ENCODE measurements at places on chromosomes 1 and 21.

DNA sequence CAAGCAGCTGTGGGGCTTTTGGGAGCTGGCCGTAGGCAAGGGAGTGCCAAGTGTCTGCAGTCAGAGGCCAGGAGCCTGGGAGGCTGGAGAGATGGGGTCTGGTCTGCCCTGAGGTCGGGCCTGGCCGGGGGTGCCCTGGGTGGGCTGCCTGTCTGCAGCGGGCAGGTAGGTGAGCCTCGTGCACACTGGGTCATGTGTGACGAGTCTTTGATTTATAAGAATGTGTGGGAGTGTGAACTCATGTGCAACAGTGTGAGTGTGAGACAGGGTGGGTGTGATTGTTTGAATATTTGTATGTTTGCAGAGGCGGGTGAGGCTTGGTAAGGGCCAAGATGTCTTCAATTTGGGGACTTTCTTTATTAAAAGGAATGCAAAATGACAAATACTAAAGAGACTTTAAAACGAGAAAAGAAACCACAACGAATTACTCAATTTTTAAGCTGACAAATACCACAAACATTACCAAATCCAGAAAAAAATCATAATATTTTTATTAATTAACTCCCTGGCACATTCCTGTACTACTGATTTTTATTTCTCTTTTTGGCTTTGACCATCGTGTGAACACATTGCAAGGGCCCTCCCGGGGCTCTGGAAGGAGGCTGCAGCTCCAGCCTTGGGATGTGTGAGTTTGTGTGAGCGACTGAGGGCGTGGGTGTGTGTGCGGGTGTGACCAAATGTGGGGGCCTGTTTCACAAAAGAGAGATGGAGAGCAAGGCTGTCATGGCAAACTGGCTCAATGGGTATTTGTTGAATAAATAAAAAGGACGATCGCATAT is 110.3 kb upstream of the WNT4 start:
- no peak for DNase-seq

- DNase-seq: no peak
Observed at GRCh38 chr1:165854101-165854845, 26.9 kb downstream of the UCK2 start.

- no peak for DNase-seq
Observed at GRCh38 chr21:17433730-17434129, 79.1 kb upstream of the CXADR start.

- no peak for DNase-seq
Observed at GRCh38 chr1:99548943-99549605, 96.8 kb upstream of the PALMD start.

DNA sequence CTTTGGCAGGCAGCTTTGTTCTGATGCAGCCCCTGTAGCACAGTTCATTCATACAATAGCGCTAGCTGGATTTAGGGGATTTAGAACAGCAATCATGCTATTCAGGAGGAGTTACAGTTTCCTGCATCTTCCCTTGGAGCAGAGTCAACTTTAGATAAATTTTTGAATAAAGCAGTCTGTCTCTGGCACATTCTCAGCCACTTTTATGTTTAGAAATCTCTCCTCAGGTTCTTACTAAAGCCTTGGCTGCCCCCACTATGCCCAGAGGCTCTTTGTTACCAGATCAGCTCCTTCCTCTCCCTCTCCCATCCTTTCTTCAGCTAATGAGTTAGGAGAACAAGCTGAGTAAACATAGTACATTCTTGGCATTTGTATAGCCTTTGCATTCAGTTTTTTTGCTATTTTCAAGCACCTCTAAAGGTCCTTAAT is 17.0 kb upstream of the PIGC start:
- no peak for DNase-seq
